ENCODE measurements at places on chromosomes 1 and 21.

DNA sequence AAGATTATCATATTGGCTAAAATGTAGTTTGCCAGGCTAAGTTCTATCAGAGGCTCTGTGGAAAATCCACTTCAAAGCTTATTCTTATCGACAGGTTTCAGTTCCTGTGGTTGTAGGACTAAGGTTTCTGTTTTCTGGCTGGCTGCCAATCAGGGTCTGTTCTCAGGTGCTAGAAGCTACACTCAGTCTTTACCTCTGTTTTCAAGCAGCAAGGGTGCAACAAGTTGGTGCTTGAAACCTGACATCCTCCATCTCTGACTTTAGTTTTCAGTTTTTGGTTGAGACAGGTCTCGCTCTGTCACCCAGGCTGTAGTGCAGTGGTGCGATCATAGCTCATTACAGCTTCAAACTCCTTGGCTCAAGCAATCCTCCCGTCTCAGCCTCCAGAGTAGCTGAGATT lies 15.3 kb upstream of the TMCO2 start:
- no peak for DNase-seq

GRCh38 chr1:198919667-198920398 lies 281.0 kb downstream of the PTPRC start:
- DNase-seq, result no peak

GRCh38 chr1:155000411-155000725 lies 2.2 kb upstream of the ZBTB7B start:
- DNase-seq, result no peak

- DNase-seq, result no peak
These were observed 280.2 kb downstream of the PTGER3 start for GRCh38 chr1:70767377-70767776.

DNA sequence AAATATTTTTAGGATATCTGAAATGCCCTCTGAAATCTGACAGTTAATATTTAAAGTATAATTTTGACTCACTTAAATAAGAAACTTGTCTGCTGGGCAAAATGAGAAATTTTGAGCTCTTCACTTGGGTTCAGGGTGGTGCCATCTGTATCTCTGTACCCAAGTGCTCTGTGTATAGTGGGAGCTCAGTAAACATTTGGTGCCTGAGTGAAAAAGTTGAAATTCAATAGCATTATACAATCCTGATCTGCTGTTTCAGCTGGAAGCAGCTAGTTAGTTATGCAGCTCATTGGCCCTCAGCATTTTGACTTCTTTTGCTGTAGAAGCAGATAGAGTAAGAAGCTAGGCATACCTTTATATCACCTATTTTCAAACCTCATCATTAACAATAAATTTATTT lies 73.3 kb downstream of the RPE65 start:
- DNase-seq, result no peak

DNA sequence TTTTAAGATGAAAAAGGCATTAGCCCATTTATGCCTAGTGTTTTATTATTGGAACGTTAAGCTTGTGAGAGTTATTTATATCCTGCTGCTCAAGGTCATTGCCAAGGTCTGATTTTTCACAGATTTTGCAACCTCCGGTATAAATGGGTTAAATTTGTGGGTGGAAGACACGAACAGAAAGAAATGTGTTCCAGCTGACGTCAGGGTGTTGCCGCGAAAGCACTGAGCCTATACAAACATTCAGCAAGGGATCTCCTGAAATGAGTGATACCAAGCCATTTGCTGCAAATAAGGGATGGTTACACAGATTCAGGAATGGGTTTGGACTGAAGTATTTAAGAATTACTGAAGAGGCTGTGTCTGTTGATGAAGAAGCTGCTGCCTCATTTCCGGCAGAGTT lies 32.2 kb downstream of the TMED5 start:
- DNase-seq, result no peak

Measured in RWPE1 (cell line).